SK-N-SH treated with all-trans-retinoic acid at 6 μM for 48 hours (cell line): ENCODE measurements at places on chromosomes 2 and 18.

GRCh38 chr18:51007790-51008139 is 22.2 kb upstream of the SMAD4 start:
- no peak for ATAC-seq

GRCh38 chr2:128867311-128867710 is 548.6 kb upstream of the HS6ST1 start:
- no peak for ATAC-seq

GRCh38 chr2:48952143-48952542 is 196.6 kb upstream of the LHCGR start:
- no peak; the same call in 2 of the 3 replicates for ATAC-seq

GRCh38 chr2:48346124-48346536 is 183.8 kb upstream of the STON1 start:
- ATAC-seq = no peak

- ATAC-seq = no peak
These were observed 20.1 kb upstream of the TCF7L1 start for GRCh38 chr2:85112906-85113625.

DNA sequence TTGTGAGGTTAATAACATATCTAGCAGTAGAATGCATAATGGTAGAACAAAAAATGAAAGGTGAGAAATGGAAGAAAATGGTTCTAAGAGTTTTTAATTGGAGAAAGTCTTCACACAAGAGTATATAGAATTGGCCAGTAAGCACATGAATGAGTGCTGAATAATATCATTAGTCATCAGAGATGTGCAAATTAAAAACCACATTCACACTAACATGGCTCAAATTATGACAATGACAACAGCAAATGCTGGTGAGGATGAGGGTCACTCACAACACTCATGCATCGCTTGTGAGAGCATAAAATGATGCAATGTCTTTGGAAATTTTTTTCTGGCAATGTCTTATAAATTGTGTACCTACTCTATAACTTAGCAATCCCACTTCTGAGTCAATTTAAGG is 1355.4 kb upstream of the ACVR2A start:
- no peak for ATAC-seq

DNA sequence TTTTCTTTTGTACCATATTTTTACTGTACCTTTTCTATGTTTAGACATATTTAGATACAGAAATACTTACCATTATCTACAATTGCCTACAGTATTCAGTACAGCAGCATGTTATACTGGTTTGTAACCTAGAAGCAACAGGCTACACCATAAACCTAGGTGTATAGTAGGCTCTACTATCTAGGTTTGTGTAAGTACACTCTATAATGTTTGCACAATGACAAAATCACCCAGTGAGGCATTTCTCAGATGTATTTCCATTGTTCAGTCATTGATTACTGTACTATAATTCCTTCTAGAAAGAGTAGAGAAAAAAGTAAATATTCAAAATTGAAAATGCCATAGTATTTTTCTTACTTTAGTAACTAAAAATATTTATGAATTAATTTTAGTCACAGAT is 490.1 kb upstream of the REG3G start:
- no peak for ATAC-seq

DNA sequence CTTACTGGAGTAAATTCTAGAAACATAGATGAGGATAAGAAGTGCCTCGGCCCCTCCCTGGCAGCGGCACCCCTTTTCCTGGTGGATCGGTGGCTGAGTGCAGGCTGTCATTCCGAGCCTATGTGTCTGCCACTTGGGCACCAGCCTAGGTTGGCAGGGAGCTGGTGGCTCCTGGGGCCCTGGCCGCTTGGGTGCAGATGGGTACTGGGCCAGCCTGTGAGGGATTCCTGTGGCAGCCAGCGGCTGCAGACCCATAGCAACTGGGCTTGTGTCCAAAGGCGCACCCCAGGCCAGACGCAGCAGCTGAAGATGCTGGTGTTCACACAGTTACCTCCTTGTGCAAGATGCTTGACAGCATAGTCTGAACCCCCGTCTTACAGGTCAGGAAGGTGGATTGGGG is 2.8 kb downstream of the SNORC start:
- ATAC-seq = no peak

DNA sequence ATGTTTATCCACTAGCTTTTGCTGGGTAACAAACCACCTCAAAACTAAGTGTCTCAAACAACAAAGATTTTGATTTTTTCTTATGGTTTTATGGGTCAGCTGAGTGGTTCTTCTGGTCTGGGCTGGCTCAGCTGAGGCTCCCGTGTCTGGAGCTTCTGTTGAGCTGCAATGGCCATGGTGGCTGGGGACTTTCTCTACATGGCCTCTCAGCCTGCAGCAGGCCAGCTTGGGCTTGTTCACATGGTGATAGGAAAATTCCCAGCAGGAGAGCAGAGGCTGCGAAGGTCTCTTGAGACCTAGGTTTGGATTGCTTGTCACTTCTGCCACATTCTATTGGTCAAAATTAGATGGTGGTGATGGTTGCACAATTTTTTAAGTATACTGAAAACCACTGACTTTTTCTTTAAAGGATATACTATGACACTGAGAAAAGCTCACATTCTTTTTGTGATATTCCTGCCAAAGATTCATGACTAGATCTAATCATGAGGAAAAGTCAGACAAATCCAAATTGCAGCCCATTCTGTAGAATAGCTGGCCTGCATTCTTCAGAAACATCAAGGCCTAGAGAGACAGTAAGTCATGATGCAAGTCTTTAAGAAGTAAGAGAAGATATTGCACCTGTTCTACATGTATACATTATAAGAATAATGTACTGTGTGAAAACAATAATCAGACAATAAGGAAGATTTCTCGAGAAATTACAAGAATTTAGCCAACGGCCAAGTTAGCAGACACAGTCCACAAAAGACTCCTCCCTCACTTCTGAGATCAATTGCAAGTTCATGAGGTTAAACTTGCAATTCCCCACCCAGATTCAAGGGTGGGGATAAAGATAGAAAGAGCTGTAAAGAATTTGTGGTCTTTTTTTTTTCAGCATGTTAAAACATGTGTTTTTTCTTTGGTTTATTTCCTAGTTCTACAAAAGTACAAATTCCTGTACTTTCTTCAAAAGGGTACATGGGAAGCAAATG is 35.0 kb upstream of the IL1R2 start:
- no peak for ATAC-seq

DNA sequence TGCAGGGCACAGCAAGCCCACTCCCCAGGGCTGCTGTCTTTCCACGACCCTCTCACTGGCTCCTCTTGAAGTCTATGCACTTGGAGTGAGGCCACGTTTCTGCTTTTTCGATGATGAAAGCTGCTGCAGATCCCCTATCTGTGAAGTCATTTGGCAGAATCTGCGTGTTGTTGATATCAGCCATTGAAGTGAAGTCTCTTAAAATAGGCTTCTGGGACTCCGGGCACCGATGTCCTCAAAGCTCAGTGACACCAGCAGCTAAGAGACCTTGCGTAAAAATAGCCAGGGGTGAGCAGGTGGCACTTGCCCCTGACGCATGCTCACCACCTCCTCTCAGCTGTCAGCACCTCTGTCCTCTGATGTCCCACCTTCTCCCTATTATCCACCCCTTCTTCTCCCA is 89.4 kb upstream of the FHL2 start:
- ATAC-seq = no peak

DNA sequence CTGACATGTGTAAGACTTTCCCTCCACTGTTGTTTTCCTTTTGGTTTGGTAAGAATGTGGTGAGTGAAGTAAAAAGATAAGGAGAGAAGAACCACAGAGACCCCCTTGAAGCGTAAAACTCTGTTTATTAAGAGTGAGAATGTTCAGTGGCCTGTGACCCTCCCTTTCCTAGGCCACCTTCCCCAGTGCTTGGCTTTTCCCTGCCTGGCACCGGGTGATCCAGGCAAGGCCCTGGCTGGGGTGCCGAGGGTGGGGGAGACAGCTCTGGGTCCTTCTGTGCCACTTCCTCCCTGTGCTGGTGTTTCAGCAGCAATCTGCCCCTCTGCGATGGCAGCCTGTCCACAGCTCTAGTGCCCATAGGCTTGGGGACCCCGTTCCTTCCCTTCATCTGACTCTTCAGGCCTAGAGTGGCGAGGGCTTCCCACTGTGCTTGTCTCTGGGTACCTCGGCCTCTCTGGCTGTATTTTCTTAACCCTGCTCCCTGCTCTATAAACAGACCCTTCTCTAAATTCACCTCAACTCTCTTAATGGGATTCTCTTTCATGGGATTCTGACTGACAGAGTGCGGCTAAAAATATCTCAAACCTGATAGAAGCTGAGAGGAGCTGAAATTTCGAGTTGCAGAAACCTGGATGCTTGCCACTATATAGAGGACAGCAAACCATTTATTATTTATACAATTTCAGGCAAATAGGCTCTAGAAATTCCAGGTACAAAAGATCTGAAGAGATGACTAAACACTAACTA is 461.0 kb downstream of the DLGAP1 start:
- ATAC-seq = no peak

GRCh38 chr2:145644820-145645302 is 1124.9 kb upstream of the ZEB2 start:
- ATAC-seq = no peak

DNA sequence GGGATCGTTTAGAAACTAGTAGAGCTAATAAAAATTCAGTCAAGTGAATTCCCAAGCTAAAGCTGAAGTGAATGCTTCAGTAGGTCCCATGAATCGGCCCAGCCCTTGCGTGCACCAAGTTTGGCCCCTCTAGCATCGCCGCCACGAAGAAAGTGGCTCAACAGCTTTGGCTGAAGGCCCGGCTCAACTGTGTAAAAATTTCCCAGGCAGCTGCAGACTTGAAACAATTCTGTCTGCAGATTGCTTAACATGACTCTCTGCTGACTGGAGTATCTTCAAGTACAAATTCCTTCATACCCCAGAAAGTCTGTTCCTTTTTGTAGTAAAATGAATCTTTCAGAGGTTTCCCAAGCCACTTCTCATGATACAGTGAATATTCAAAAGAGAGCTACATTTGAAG is 32.7 kb downstream of the ALMS1 start:
- no peak for ATAC-seq

DNA sequence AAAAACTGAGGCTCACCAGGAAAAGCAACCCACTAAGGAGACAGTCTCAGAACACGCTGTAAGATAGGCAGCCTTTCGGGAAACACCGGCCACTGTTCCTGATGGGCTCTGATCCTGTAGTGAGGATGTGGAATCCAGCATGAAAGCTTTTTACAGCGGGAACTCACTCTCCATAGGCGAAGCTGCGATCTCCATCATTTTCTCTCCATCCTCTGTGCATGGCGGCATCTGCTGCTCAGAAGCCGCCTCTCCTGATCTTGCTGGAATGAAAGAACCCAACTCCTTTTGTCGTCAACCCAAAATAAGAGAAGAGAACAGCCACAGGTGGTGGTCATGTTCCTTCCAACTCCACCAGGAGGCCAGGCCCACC is 49.9 kb downstream of the TMEM18 start:
- no peak for ATAC-seq

DNA sequence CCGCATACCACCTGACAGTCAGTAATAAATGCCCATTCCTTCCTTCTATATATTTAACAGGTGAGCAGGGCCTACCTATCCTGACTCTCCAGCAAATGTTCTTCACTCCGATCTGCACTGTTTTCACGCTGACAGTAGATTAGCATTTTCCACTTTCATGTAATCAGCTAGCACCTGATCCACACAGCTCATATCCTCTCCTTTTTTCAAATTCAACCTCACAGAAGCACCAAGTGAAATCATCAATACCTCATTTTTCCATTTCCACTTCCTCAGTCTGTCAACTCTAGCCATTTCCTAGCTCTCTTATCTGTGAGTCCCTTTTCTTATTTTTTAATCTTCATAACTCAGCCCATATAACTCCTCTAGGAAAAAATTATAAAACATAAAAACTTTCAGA is 402.8 kb downstream of the ZEB2 start:
- ATAC-seq = no peak

DNA sequence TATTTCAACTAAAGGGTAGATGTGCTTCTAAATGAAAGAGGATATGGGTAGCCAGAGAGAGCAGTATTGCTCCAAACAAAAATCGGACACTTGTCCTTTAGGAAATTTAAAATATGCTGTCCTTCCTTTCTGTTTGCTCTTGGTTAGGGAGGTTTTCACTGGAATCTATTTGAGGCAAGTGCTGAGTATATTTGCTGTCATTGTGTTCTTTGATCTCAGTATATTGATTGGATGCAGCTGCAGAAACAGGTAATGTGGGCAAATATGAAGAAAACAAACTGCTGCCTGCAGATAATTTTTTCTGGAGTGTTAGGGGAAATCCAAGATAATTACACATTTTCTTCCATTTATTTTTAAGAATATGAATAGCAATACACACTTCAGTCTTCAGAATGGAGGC is 410.2 kb downstream of the NCKAP5 start:
- no peak for ATAC-seq

- ATAC-seq = no peak
These were observed 9.4 kb upstream of the GNLY start for GRCh38 chr2:85684806-85685205.

GRCh38 chr2:219253753-219254589 is at the start of gene TUBA4A:
Gene TUBA4A (minus strand): TSS chr2:219253918. CDS start chr2:219253858, 60 bp downstream.
- ATAC-seq = peak; percentile 73

- ATAC-seq = no peak; the same call in 2 of the 3 replicates
These were observed 12.8 kb upstream of the MYO3B start for GRCh38 chr2:170165129-170165528.
